Dorsolateral prefrontal cortex (tissue), 122 donors: ENCODE measurements at places on chromosomes 11 and 22. TPM values are rescaled to one million over a fixed set of nuclear protein-coding genes. Genes with fewer than 3 reads are reported as not detected.

The SMIM35 gene
- not detected for total RNA-seq

The KCNJ1 gene
- 0.45 TPM for total RNA-seq

The CCDC81 gene
- total RNA-seq: 1.9 TPM

The MUC2 gene
- total RNA-seq: not detected

The TCN1 gene
- total RNA-seq: not detected

The ART1 gene
- total RNA-seq: 0.76 TPM

The SERPIND1 gene
- total RNA-seq: 0.61 TPM

The OR5D18 gene
- total RNA-seq: not detected

The ARHGAP1 gene
- total RNA-seq: 72.1 TPM

The NPTXR gene
- 205 TPM for total RNA-seq

The GGT5 gene
- total RNA-seq: 26.8 TPM

The OR52N4 gene
- 1.4 TPM for total RNA-seq

The VSIG10L2 gene
- not detected for total RNA-seq

The NRIP3 gene
- total RNA-seq: 54.7 TPM

The CELF1 gene
- 126 TPM for total RNA-seq

The AP1B1 gene
- total RNA-seq: 79.3 TPM

The GAL3ST1 gene
- total RNA-seq: 37.4 TPM

The MMP1 gene
- total RNA-seq: not detected

The RBMXL2 gene
- total RNA-seq: not detected

The LARGE1 gene
- 95.2 TPM for total RNA-seq

The GPHA2 gene
- not detected for total RNA-seq

The OOSP4B gene
- not detected for total RNA-seq

The ADAMTS8 gene
- total RNA-seq: 11.1 TPM

The MEI1 gene
- 3.4 TPM for total RNA-seq

The RFPL3 gene
- total RNA-seq: 0.41 TPM

The RIBC2 gene
- total RNA-seq: 3.4 TPM
